ENCODE measurements at places on chromosomes 1 and 21. TPM values are rescaled to one million over a fixed set of nuclear protein-coding genes. Genes with fewer than 3 reads are reported as not detected.

DNA sequence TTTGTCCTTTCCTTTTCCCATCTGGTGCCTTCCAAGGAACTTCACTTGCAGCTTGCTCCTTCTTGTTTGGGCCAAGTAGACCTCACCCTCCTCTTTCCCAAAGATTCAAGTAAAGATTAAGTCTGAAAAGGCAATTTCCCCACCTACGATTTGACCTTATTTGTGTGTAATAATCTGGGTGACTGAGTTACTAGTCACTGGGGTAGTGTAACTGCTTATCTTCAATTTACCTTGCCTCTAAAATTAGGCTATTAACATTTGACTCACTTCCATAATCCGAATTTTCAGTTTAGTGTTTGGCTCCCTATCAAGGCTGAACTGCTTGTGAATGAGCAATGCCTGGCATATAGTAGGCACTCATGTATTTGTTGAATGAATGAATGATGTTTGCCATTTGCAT, 59.6 kb downstream of the PLA2G4A start:
- peak; percentile 73 for DNase-seq

DNA sequence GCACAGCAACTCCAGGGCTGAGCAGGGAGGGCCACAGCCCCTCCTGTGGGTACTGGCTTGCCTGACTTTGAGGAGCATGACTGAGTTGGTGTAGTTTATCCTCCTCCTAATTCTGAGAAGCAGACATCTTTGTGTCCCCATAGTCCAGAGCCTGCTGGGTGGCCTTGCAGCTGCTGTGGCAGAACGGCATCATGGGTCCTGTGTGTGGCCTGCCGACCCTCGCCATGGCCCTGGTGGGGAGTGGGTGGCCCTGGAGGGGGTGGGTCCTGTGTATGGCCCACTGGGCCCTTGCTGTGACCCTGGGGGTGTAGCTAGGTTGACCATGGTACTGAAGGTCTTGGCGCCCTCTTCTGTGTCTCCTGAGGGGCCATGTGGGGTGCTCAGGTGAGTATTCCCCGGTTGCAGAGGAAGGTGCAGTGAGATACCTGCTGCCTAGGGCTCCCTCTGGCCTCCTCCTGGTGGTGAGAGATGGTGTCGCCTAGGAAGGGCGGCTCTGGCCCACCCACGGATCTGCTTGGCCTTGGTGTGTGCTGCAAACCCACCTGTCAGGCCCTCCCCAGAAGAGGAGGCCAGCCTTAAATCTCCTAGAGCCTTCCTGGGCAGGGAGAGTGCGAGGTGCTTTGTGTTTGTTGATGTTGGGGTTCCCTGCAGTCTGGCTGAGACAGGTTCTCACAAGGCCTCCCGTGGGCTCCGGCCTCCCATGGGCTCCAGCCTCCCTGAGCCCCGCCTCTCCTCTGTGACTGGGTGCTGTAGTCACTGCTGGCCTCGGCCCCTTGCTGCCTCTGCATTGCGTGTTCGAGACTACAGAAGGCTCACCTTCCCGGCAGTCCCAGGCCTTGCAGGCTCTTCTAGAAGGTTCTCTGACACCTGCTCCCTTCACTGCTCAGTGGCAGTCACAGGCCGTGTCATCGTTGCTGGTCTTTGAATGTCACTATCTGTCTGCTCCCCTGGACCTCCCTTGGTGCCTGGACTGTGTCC, 7.8 kb downstream of the SNAP47 start:
- DNase-seq = no peak

DNA sequence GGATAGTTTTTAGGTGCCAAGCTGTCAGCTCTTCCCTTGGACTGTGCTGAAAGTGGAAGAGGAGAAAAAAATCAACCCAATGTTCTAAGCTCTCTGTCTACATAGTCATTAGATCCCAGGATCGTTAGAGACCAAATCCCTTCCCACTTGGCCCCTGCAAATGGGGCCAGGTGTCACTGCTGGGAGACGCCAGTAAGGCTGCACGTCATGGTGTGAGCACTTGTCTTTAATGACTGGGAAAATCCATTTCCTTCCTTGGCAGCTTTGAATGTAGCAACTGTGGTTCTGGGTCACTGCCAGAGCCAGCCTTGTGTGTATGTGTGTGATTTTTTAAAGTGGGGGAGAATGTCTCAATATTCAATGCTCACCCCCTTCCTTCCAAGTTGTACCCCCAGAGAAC, 59.9 kb downstream of the MAN1C1 start:
- no peak for DNase-seq

The FAM110D gene
- total RNA-seq = not detected

- peak; percentile 23 for DNase-seq
Observed at GRCh38 chr1:114318961-114319360, 165.3 kb upstream of the SYT6 start.

The EXO1 gene
- 19.6 TPM for total RNA-seq

DNA sequence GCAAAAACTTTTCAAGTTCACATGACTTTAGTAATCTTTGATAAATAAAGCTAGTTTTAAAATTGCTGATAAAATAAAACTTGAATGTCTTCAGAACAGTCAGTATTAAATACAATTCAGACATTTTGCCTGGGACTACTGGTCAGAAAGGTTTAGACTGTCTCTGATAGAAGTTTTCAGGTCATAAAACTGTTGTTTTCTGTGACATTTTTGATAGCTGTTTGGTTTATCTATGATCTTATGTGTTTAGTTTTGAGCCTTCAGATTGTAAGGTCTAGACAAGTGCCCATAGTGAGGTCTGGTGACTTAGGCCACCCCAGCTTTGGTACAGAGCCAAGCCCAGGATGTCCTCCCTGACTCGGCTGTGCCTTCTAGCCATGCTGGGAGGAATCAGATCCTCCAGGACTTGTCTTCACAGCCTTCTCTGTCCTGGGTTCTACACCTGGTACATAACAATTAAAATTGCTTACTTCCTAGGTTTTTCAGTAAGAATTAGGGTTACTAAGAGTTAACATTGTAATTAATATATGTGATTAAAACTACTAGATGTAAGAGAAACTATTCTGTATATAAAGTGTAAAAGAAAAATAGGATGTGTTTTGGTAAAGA, 15.1 kb upstream of the DNAH14 start:
- no peak for DNase-seq

- no peak for DNase-seq
Observed at GRCh38 chr1:33718186-33718585, 145.7 kb upstream of the HMGB4 start.

GRCh38 chr1:13960375-13960987, 260.5 kb downstream of the PRDM2 start:
- DNase-seq = no peak

The A3GALT2 gene
- not detected for total RNA-seq

- no peak for DNase-seq
Observed at GRCh38 chr1:214900590-214900989, 181.9 kb upstream of the KCNK2 start.

The NPHS2 gene
- not detected for total RNA-seq

DNA sequence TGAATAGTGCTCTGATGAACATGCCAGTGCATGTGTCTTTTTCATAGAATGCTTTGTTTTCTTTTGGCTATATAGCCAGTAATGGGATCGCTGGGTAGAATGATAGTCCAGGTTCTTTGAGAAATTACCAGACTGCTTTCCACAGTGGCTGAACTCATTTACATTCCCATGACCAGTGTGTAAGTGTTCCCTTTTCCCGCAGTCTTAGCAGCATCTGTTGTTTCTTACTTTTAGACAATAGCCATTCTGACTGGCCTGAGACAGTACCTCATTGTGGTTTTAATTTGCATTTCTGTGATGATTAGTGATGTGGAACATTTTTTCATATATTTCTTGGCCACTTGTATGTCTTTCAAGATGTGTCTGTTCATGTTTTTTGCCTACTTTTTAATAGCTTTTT, 784.5 kb downstream of the USP25 start:
- DNase-seq = peak; percentile 33

DNA sequence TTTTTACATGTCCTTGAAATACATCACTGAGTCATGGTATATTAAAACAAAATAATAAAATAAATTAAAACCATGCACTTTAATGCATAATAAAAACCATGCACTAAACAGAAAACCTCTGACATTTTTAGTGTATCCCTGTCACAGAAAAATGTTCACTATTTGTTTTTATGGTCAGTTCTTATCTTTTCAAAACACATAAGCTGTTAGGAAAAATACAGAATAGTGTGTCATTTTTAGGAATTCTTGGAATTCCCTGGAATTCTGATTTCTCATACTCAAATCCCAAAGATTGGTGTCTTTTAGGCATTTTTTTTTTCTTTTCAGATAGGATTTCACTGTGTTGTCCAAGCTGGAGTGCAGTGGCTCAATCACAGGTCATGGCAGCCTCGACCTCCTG, 25.1 kb upstream of the TINAGL1 start:
- DNase-seq = no peak

DNA sequence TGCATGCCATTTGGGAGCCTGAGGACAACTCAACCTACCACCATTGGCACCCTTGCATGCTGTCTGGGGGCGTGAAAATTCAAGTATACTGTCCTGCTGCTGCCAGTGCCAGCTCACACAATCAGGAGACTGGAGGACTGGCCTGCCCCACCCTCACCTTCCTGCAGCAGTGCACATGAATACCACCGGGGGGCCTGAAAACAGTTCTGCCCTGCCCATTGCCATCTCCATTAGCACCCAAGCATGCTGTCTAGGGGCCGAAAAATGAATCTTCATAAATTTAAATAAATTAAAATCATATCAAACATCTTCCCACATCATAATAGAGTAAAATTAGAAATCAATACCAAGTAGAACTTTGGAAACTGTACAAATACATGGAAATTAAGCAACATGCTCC, 322.1 kb upstream of the TMPRSS15 start:
- DNase-seq = no peak

DNA sequence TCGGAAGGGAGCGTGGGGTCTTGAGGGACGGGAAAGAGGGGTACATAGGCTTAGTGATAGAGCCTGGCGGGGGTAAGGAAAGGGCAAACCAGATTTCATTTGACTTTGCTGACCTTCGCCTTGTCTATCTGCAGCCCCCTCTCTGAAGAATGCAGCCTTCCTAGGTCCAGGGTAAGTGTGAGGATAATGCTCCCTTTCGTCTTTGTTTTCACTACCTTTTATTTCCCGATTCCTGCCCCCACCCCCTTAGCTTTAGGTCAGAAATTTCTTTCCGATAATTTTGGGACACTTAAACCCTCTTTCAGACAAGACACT, 396 bp downstream of the ATP5PB start:
- DNase-seq = no peak

DNA sequence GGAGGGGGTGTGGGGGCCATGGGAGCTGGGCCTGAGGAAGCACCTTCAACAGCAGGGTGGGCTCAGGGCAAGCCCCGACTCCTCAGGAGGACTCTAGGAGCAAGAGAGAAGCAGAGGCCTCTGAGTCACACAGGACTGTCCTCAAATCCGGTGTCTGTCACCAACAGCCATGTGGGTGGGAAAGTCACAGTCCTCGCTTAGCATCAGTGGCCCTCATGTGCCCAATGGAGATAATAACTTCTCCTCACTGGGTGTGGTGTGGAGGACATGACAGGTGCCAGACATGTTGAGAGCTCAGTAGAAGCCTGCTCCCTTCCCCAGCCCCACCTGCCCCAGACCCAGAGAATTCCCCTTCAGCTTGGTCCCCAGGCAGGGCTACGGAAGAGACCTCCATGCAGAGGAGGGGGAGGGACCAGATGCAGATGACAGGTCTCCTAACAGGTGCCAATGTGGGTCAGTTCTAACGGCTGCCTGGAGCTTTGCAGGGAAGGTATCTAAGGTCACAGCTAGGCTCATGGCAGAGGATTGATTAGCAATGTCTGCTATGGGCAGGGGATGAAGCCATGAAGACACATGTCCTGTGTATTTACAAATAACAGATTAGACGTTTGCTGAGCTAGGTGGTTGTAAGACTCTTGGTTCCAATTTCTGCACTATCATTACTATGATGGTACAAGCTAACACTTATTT, 30.2 kb downstream of the TTC39A start:
- DNase-seq = no peak

The ABCD3 gene
- 33.4 TPM for total RNA-seq

DNA sequence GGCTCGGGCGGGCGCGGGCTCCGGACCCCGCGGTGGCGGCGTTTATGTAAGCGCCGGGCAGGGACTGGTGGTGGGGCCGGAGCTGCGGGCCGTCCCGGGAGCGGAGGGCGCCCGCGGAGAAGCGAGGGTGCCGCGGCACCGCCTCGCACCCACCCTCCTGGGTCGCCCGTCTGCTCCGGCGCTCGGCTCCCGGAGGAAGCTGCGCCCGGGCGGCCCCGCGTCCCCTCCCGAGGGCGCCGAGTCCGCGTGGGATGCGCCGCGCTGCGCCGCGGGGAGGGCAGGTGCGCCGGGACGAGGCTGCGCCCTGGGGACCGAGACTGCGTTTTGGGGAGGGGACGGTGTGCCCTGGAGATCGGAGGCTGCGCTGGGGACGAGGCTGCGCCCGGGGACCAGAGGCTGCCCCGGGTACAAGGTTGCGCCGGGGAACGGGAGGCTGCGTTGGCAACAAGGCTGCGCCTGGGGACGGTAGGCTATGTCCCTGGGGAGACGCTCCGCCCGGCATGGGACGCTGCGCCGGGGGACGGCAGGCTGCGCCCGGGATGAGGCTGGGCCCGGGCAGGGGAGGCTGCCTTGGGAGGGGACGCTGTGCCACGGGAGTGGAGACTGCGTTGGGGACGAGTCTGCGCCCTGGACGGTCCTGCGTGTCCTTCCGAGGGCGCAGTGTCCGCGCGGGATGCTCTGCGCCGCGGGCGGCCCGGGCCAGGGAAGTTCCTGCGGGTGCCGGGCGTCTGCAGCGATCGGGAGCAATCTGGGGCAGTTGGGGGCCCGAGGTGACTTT, 627 bp downstream of the ADARB1 start:
- peak; percentile 17 for DNase-seq

DNA sequence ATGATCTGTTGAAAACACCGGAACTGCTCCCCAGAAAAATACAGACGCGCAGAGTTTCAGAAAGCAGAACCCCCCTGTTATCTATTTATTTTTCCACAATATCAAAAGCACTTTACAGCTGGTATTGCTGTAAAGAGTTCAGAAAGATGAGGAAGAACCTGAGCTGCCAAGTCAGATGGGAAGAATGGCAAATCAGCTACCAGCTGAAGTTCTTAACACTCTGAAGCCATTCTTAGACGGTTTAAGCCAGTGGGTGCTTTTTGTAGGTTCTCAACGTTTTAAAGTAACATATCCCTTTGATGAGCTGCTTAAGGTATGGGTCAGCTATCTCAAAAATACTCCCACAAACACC, 714 bp upstream of the AKIRIN1 start:
- DNase-seq = no peak

The BATF3 gene
- total RNA-seq = 0.35 TPM

DNA sequence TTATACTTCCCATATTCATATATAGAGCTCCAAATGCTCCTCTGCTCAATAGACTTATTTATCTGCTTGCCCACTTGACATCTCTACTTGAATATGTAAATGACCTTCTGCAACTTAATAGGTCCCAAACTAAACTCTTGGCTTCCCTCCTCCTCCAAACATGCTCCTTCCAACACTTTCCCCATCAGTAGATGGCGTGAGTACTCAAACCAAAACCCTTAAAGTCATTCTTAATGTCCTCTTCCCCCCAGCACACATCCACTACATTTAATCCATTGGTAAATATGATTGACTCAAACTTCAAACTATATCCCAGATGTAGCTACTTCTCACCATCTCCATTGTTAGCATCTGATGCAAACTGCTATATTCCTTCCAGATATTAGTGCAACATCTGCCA, 48.5 kb upstream of the PBX1 start:
- DNase-seq = no peak

GRCh38 chr1:2384941-2385481, 6.3 kb downstream of the MORN1 start:
- no peak for DNase-seq
